NCI-H524 (cell line): ENCODE measurements at places on chromosomes 16 and 17.

- DNase-seq = peak; percentile 61
Measured at GRCh38 chr16:17921357-17921978, 415.1 kb downstream of the NPIPA8 start.

DNA sequence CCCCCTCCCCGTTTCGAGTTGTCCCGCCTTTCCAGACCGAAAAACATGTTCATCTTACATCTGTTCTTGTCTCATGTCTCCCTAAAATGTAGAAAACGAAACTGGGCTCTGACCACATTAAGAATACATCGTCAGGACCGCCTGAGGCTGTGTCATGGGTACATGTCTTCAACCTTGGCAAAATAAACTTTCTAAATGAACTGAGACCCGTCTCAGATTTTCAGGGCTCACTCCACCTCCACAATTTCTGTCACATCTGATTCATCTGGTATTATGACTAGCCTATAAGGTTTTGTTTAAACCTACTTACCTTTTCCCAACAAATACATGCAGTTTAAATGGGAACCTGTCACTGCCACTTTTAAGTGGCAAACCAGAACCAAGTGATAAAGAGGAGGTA lies 621 bp downstream of the SDR42E1 start:
- no peak for DNase-seq

- peak; percentile 75 for DNase-seq
Measured at GRCh38 chr16:20774703-20775362, 11.0 kb downstream of the ACSM3 start.

- no peak for DNase-seq
Measured at GRCh38 chr16:87286839-87287626, 30.2 kb downstream of the C16orf95 start.

DNA sequence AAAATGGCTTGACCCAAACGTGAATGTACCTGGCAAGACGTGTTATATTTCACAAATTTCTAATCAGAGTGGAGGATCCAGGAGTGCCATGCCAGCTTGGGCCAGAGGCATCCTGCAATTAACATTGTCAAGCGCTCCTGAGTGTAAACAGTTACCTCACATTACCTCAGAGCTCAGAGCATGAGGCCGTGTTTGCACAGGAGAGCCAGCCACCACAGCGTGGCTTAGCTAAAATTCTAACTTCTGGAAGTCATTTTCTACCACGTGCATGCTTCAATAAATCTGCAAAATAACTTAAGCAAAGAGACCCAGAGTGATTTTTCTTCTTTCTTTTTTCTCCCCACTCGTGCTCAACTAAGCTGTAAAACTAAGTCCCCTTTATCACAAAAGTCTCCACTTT lies 769.0 kb downstream of the KCNJ2 start:
- no peak for DNase-seq

GRCh38 chr17:22454070-22454999 lies 762.0 kb downstream of the KCNJ18 start:
- no peak for DNase-seq

- DNase-seq = peak; percentile 39
Measured at GRCh38 chr17:75876938-75877751, 1.2 kb downstream of the TRIM47 start.

- no peak for DNase-seq
Measured at GRCh38 chr17:76492989-76493501, 8.2 kb downstream of the RHBDF2 start.

DNA sequence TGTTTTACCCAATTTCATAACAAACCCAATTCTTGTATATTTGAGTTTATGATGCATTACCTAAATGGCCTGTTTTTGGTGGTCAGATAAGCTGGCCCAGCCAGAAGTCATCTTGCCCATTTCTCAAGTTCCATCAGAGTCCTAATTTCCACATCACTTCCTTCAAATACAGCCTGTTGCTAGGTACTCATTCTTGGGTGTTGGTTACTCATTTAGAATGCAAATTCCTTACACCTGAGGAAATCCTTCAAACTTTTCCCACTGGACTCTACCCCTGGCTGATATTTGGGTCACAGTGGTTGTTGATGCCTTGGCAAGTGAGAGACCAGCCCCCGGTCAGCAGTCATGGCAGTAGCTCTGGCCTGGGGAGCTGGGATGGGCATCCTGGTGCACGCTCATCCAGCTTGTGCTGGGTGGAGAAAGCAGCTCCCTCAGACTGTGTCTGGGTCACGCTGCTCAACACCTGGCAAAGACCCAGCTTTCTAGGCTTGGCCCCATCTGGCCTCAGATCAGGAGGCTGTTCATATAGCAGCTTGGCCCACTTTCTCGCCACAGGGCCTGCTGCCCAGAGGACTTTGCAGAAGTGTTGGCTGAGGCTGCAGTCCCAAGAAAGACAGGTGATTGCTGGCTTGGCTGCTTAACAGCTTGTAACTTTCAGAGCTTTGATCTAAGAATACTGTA lies 25.8 kb downstream of the WSB1 start:
- DNase-seq = peak; percentile 100

GRCh38 chr16:68355447-68356248 lies 44.8 kb downstream of the PRMT7 start:
- DNase-seq = no peak

GRCh38 chr17:43068570-43069367 lies 43.7 kb downstream of the RND2 start:
- no peak for DNase-seq

DNA sequence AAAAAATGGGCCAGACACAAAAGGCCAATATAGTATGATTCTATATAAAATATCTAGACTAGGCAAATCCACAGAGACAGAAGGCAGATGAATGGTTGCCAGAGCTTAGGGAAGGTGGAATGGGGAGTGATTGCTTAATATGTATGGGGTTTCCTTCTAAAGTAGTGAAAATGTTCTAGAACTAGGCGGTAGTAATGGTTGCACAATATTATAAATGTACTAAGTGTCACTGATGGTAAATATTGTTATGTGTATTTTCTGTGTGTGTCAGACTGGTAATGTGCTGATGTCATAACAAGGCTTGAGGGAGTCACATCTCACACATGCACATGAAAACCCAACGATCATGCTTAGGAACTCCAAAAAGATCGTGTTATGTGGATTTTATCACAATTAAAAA lies 106.9 kb upstream of the SIAH1 start:
- no peak for DNase-seq

- DNase-seq = no peak
Measured at GRCh38 chr16:50692999-50693781, at the start of gene NOD2. Gene NOD2 (plus strand): TSS chr16:50693606. CDS start chr16:50699496, 5,890 bp downstream.

GRCh38 chr17:79341222-79341780 lies 266.7 kb downstream of the ENGASE start:
- no peak for DNase-seq

GRCh38 chr17:50177983-50178834 lies 12.4 kb downstream of the SGCA start:
- DNase-seq = peak; percentile 88

DNA sequence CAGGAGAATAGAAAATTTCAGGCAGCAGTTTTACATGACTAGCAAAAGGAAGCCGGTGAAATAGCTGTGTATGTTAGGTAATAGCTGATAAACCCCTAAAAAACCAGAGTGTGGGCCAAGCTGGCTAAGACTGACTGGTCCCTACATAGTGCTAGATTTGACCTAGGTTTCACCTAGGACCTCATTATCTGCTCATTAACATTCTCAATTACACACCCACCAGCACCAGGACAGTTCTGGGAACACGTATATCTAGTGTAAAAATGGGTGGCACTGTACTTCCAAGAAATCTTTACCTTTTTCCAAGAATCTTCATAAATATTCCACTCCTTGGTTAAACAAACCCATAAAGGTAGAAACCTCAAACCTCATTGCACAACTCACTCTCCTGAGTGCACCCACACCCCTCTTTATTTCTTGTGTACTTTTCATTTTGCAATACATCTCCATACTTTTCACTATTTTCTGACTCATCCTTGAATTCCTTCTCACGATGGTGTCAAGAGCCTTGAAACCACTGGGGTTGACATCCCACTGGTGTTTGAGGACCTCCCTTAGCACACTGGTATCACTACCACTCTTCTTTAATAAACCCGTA lies 262.7 kb upstream of the KCNJ16 start:
- DNase-seq = no peak

DNA sequence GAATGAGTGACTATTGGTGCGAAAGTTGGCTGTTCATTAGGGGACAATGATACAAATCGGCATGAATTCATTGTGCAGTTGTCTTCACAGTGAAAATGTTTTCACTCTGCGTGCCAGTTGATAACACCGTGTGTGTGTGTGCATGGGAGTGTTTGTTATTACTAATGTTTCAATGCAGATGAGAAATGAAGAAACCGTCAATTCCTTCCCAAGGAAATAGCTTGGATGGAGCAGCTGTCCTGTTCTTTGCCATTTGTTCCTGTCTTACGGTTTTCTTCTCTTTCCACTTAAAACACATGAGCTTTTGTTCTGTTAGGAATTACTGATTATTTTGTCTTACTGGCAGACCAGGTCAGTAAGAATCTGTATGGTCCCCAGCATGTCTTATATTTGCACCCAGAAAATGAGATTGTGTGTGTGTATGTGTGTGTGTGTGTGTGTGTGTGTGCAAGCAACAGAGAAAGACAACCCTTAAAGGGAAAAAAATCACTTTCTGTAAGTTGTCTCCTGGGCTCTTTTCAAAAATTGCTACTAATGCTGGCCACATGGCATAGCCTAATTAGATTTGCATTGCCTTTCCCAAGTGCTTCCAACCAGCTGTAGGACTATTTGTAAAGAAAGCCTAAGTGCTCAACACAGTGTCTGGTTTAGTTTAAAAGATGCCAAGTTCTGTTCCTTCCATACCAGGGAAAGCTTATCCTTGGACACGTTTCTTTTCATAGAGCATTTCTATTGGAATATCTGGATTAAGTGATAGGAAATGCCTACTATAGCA lies 23.8 kb downstream of the SHISA9 start:
- DNase-seq = peak; percentile 78

- no peak for DNase-seq
Measured at GRCh38 chr17:46774108-46774737, 44.3 kb downstream of the WNT3 start.

- DNase-seq = no peak
Measured at GRCh38 chr17:50758524-50758923, 8.8 kb downstream of the ANKRD40CL start.

DNA sequence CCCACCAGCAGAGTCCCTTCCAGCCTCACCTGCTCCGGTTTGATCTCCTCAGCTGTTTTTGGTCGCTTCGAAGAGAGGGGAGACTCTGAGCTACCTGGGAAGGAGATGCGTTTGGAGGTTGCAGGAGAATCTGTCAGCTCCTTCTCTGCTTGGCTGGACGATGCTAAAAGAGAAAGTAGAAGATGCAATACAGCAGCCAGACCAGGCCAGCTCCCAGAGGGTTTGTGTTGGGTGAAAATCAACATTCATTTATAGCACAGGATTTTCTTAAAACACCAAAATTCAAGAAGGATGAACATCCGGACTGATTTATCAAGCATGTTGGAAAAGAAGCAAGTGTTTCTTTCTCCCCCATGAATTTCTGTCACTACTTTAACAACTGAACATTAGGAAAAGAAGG lies 236.1 kb downstream of the ZFHX3 start:
- DNase-seq = no peak

DNA sequence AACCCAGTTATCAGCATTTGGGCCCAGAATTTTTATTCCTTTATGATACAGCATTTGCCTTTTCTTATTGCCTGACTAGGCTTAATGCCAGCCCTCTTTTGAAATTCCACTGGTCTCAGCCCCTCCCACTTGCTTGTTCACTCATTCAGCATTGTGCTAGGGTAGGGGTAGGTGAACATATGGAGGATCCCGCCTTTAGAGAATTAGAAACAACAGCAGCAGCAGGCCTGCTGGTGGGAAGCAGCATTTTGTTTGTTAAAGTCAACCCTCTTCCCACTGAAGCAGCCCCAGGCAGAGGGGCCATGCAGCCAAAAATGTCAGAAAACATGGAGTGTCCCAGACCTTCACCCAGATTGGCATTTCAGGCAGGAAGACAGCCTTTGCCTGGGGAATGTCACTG lies 1355.2 kb downstream of the CDH8 start:
- peak; percentile 19 for DNase-seq

GRCh38 chr16:9903-10665 lies 43.3 kb downstream of the POLR3K start:
- no peak for DNase-seq

GRCh38 chr17:16935241-16935663 lies 36.7 kb downstream of the TNFRSF13B start:
- DNase-seq = no peak

GRCh38 chr17:36149296-36149820 lies 27.1 kb downstream of the TBC1D3B start:
- DNase-seq = no peak

GRCh38 chr16:3282103-3282729 lies 1.1 kb upstream of the ZNF263 start:
- peak; percentile 81 for DNase-seq

- peak; percentile 82 for DNase-seq
Measured at GRCh38 chr17:45316434-45317110, at the start of gene MAP3K14. Gene MAP3K14 (minus strand): TSS chr17:45317020. CDS start chr17:45290745, 26,275 bp downstream.

DNA sequence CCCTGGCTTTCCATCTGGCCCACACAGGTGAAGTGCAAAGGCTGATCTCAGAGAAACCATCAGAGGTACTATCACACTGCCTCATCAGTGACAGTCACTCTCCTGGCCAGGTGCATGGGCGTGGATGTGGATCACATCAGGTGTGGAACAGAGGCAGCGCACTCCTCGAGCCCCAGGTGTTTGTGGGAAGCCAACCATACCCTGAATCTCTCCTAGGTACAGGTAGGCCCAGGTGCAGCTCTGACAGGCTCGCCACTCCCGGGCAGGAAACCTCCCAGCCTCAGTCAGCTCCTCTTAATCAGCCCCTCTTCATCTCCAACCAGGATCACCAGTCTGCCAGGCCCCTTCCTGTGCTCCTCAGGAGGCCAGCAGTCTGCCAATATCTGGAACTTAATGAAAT lies 31.7 kb downstream of the TLE7 start:
- no peak for DNase-seq

DNA sequence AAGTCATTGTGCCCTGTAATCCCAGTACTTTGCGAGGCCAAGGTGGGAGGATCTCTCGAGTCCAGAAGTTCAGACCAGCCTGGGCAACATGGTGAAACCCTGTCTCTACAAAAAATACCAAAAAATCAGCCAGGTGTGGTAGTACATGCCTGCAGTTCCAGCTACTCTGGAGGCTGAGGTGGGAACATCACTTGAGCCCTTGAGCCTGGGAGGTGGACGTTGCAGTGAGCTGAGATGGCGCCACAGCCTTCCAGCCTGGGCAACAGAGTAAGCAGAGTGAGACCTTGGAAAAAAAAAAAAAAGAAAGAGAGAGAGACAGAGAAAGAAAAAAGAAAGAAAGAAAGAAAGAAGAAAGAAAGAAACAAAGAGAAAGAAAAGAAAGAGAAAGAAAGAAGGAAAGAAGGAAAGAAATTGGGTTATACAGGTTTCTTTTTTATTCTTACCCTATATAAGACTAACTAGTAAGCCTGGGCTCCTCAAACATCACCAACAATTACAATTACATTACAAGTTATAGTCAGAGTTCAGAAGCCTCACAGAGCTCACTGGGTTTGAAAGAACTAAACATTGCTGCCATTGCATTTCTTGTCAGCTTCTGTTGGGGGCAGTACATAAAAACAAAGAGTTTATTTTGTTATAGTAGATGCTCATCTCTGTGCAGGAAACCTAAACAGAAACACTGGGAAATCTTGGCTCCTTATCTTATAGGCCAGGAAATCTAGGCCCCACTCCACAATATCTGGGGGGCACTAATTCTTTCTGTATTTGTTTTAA lies 6.7 kb upstream of the ABCA9 start:
- no peak for DNase-seq
